ENCODE measurements at places on chromosomes 3 and 15. TPM values are rescaled to one million over a fixed set of nuclear protein-coding genes. Genes with fewer than 3 reads are reported as not detected.

Gene RLBP1
- not detected for total RNA-seq

Gene CFAP20DC
- total RNA-seq = 5.4 TPM

Gene UBE2E2
- 126 TPM for total RNA-seq

Gene RARRES1
- total RNA-seq = 12.7 TPM

Gene CCDC71
- total RNA-seq = 25.8 TPM

Gene NPHP3
- total RNA-seq = 25.0 TPM

Gene LAMB2
- total RNA-seq = 310 TPM

Gene UROC1
- total RNA-seq = not detected
